ENCODE measurements at places on chromosomes 12 and 14. TPM values are rescaled to one million over a fixed set of nuclear protein-coding genes. Genes with fewer than 3 reads are reported as not detected.

The RNFT2 gene
- 3.3 TPM for polyA plus RNA-seq

The MAP3K9 gene
- polyA plus RNA-seq = 5.3 TPM

The KRT79 gene
- polyA plus RNA-seq = not detected

The MFAP5 gene
- not detected for polyA plus RNA-seq

The KCNJ8 gene
- not detected for polyA plus RNA-seq

The RCOR1 gene
- polyA plus RNA-seq = 1.2 TPM

The RNF212B gene
- polyA plus RNA-seq = not detected

The SOAT2 gene
- not detected for polyA plus RNA-seq

The DAO gene
- not detected for polyA plus RNA-seq

The GPR135 gene
- polyA plus RNA-seq = 0.36 TPM

The BMP4 gene
- not detected for polyA plus RNA-seq

The SPATS2 gene
- 19.3 TPM for polyA plus RNA-seq

The OVCH1 gene
- polyA plus RNA-seq = not detected

The POTEM gene
- not detected for polyA plus RNA-seq

The BATF gene
- polyA plus RNA-seq = 21.9 TPM

The GARIN6 gene
- not detected for polyA plus RNA-seq

The DIO3 gene
- not detected for polyA plus RNA-seq

The NEUROD4 gene
- polyA plus RNA-seq = not detected

The DLGAP5 gene
- not detected for polyA plus RNA-seq

The OAS3 gene
- polyA plus RNA-seq = 12.9 TPM

The NYNRIN gene
- polyA plus RNA-seq = not detected

The CMKLR1 gene
- polyA plus RNA-seq = 0.64 TPM

The MGP gene
- polyA plus RNA-seq = not detected

The APOLD1 gene
- polyA plus RNA-seq = 0.23 TPM

The CD69 gene
- polyA plus RNA-seq = 177 TPM

The NPFF gene
- not detected for polyA plus RNA-seq

The GLS2 gene
- polyA plus RNA-seq = 3.8 TPM

The KSR2 gene
- polyA plus RNA-seq = not detected

The HOTAIR gene
- polyA plus RNA-seq = not detected

The ATN1 gene
- 1.4 TPM for polyA plus RNA-seq

The PTHLH gene
- not detected for polyA plus RNA-seq

The TSPAN11 gene
- polyA plus RNA-seq = not detected

The FOXN4 gene
- polyA plus RNA-seq = not detected
